ENCODE measurements at places on chromosomes 1 and 21.

DNA sequence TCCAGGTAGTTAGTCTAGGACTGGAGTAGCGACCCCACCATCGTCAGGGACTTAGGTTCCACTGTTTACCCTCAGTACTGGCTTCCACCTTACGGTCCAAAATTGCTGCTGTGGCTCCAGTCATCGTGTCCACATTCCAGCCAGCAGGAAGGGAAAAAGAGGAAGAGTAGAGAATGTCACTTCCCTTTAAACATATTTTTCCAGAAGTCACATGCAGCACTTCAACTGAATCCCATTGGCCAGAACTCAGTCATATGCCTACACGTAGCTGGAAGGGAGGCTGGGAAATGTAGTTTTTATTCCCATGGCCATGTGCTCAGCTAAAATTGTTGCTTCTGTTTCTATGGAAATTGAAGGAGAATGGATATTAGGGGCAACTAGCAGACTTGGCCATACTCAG, 84.1 kb upstream of the SELENON start:
- no peak for DNase-seq

GRCh38 chr1:231855926-231856325, 229.3 kb downstream of the DISC1 start:
- DNase-seq: no peak

- no peak for DNase-seq
These were observed 122.4 kb downstream of the CDC7 start for GRCh38 chr1:91623020-91623419.

DNA sequence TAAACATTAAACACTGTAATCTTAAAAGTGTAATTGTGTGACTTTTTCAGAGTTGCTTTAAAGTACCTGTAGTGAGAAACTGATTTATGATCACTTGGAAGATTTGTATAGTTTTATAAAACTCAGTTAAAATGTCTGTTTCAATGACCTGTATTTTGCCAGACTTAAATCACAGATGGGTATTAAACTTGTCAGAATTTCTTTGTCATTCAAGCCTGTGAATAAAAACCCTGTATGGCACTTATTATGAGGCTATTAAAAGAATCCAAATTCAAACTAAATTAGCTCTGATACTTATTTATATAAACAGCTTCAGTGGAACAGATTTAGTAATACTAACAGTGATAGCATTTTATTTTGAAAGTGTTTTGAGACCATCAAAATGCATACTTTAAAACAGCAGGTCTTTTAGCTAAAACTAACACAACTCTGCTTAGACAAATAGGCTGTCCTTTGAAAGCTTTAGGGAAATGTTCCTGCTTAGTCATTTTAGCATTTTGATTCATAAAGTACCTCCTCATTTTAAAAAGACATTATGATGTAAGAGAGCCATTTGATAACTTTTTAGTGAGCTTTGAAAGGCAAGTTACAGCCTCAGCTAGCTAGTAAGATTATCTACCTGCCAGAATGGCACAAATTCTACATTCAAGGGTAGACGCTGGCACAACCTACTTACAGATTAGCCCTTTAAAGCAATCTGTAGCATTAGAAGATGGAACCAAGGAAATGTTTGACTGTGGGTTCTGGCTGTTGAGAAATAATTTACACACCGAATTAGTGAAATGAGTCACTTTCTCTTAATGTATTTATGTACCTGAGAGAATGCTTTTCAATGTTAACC, 9.4 kb downstream of the SOD1 start:
- DNase-seq: no peak

DNA sequence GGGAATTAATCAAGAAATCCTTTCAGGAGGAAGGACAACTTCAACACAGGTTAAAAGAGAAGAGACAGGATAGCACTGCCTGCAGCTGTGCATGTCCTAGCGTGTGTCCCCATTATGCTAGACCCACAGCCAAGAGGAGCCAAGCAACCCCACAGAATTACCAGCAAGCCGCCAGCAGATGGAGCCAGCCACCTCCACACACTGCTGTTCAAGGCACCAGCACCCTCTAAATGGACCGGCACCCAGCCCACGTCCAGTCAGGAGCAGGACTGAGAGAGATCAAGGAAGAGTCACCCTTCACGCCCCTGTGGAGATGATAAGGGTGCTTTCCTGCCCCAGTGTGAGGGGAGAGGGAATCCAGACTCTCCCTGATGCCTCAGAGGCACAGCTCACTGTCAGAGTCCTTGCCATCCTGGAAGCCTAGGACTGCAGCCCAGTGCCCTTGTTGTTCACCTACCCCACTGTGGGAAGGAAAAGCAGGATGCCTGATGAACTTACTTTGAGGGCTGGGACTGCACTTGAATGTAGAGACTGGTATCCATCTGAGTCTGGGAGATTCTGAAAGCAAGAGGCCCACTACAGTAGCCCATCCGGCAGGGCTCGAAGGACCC, 37.1 kb upstream of the CTTNBP2NL start:
- no peak for DNase-seq

DNA sequence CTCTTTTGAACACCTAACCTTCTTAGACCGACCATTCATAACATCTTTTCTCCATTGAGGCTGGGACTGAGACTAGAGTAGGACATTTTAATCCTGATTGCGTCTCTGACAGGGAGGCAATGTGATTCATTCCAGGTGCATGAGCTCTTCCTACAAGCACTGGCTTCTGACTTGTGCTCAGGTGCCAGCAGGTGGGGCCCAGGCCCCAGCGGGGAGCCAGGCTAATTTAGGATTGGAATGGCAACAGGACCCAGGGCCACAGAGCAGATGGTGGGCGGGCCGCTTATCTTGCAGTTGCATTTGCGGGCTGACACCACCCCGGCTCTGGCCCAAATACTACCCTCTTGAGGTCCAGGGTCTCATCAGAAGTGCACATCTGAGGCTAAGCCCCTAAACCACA, 4.1 kb downstream of the GPA33 start:
- DNase-seq: no peak

DNA sequence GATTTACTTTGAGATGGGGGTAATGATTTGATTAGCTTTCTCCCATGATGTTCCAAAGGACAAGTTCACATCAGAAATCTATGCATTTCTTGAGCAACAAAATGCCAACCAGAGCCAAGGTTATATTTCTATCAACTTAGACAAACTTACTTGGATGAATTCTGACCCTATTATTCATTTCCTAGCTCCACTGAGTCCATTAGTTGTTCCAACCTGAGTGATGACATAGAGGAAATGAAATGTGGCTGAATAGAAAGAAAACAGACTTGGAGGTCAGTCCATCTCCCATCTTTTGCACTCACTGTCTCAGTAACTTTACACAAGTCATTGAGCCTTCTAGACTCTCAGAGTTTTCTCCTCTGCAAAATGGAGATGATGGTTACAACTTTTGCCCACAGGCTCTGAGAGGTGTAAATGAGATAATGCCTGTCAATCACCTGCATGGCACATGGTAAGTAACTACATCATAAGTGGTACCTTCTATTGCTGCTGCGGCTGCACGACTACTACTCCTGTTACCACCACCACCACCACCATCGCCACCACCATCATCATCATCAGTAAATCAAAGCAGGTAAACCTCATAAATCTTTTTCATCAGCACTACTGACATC, 98.2 kb downstream of the PTPN14 start:
- DNase-seq: no peak

DNA sequence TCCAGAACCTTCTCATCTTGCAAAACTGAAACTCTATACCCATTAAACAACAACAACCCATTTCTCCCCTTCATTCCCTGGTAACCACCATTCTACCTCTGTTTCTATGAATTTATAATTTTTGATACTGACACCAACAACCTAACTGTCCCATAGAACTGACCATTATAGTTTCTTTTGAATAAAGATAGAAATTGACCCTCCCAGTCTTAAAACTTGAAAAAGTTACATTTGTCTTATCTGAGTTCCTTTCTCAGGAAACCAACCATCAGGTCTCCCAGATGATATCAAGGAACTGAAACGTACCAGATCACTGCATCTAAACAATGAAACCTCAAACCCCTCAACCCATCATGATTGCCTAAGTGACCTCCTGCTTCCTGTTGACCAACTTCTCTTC, 27.1 kb downstream of the RNF115 start:
- DNase-seq: no peak

DNA sequence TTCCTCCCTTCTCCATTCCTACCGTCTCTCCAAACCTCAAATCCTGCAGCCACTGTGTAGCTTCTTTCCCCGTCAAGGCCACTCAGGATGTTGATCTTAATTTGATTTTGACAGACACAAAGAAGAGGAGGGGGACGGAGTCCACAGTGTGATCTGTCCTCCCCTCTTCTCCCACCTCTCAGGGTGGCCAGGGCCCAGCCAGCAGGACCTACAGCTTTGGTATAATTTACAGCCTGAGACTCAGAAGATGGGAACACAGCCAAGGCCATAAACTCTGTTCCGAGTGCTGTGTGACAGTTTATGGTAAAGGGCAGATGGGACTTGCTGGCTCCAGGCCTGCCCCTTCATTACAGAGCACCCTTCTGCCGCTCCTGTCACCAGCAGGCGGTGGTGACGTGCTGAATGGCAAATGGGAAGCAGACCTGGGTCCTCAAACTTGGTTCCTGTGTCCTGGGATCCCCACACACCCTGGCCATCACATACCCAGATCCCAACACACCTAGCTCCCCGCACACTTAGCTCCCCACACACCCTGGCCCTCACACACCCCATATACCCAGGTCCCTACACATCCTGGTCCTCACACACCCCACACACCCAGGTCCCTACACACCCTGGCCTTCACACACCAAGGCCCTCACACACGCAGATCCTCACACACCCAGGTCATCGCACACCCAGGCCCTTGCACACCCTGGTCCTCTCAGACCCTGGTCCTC, 71.6 kb downstream of the CD2 start:
- DNase-seq: no peak

DNA sequence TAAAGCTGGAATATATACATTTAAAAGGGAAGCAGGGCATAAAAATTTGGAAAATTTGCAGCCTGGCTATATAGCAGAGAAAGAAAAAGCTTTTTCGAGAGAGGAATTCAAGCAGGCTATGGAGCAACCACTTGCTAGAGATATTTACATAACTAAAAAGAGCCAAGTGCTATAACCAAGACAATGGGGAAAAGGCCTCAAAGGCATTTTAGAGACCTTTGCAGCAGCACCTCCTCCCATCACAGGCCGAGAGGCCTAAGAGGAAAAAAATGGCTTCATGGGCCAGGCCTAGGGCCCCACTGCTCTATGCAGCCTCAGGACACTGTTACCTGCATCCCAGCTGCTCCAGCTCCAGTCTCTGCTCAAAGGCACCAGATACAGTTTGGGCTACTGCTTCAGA, 37.0 kb downstream of the CAPN9 start:
- no peak for DNase-seq

- no peak for DNase-seq
These were observed 208.2 kb upstream of the TMEM51 start for GRCh38 chr1:14945132-14946010.

- no peak for DNase-seq
These were observed 13.6 kb downstream of the RIPK4 start for GRCh38 chr21:41753006-41753898.
